ENCODE measurements at places on chromosomes 4 and X.

GRCh38 chr4:97656044-97656720 is 487.1 kb downstream of the STPG2 start:
- peak; percentile 18 for DNase-seq

- DNase-seq = no peak
Observed at GRCh38 chr4:7708981-7709380, 230.7 kb downstream of the AFAP1 start.

DNA sequence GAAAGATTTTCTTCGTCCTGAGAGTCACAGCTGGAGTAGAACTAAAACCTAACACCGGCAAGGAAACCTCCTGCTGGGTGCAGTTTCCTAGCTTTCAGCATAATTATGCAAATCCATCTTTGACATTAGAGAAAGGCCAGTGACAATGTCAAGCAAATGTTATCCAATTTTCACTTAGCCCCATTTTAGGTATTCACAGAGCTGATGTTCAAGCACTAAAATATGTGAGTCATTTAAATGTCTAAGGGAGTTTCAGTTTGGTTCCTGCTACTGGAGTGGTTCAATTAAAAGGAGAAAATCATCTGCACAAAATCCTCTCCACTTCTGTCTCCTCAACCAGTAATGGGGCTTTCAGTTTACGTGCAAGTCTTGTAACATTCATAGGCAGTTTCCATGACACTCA is 37.1 kb upstream of the AMOT start:
- DNase-seq = no peak

DNA sequence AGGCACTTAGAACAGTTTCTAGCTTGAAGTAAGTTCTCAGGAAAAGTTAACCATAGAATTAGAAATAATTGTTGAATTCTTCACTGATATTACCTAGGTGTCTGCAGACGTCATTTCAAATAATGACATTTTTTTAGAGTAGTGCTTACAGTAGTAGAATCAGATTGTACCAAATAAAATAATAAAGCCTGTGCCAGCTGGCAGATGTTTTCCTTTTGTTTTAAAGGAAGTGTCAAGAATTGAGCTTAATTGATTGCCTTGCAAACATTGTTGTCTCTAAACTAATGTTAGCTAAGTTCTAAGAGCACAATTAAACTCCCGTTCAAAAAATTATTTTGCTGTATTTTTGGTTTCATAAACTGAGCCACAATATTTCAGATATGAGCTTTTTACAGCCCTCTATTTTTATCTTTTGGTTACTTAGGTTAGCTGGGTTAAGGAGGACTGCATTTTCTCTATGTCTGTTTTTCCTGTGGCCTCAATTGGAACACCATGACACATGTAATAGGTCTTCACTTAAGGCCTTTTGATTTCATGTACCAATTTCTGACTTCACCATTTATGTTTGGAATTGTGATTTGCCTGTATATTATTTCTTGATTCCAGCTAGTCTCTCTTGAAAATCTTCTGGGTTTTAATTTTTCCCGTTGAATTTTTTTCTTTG is 64.2 kb downstream of the DCUN1D4 start:
- no peak for DNase-seq

Data from urothelium cell line (cell line).